ENCODE measurements at places on chromosomes 1 and 21.

- no peak for DNase-seq
These were observed 22.3 kb downstream of the APP start for GRCh38 chr21:26148071-26148839.

DNA sequence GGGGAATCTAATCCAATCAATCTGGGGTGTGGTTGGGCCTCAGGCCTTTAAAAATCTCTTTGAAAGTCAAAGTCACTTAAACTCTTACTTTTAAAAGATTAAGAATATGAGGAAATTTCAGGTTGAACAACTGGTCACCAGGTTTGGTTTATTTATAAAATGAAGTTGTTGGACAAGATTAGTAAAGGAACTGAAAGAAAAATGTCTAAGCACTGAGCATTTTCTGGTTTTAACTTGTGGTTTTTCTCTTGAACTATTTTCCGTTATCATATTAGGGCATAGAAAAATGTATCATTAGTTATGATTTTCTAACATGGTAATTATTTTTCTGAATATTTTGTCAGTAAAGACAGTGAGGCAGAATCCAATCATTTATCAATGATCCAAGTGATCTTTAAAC is 49.6 kb downstream of the RGS2 start:
- DNase-seq: no peak

- peak; percentile 60 for DNase-seq
These were observed 725 bp downstream of the MTFR1L start for GRCh38 chr1:25820247-25821111.

GRCh38 chr1:177786176-177786745 is 183.6 kb downstream of the SEC16B start:
- DNase-seq: no peak

DNA sequence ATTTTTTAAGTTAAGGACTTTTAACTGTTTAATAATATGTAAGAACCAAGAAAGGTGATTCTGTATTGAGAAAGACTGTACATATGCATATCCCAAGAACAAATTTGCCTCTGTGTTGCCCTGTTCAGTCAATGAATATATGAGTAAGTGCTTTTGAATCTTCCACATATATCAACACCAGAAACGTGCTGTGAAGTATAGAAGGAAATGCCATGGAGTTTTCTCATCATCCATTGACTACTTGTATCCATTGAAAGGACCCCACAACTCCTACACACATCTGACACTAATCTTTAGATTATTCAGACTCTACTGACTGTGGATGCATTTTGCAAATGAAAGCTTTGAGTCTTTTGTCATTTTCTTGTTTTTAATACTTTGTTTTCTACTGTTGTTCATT is 366.9 kb downstream of the S1PR1 start:
- DNase-seq: no peak

- DNase-seq: no peak
These were observed 46.3 kb downstream of the IER5 start for GRCh38 chr1:181134543-181135436.

GRCh38 chr1:33826711-33827110 is 37.2 kb upstream of the HMGB4 start:
- no peak for DNase-seq

- no peak for DNase-seq
These were observed at the start of gene C8B for GRCh38 chr1:56965916-56966697. Gene C8B (minus strand): TSS chr1:56966015. CDS start chr1:56965948, 67 bp downstream.

DNA sequence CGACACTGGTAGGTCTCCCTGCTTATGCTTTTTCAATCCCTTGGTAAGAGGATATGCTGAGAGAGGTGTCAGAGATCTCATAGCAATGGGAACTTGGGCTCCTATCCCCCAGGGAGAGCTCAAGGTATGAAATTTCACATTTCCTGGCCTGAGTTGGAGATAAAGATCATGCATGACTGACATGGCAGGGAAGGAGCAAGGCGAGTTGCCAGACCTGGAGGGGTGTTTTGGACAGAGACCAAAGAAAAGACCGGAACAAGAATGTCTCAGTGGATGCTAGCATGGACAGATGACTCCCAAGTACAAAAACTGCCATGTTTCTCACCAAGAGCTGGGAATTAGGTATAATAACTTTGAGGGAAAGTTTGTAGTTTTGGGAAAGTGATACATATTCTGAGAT is 334.1 kb upstream of the B3GALT2 start:
- DNase-seq: no peak

DNA sequence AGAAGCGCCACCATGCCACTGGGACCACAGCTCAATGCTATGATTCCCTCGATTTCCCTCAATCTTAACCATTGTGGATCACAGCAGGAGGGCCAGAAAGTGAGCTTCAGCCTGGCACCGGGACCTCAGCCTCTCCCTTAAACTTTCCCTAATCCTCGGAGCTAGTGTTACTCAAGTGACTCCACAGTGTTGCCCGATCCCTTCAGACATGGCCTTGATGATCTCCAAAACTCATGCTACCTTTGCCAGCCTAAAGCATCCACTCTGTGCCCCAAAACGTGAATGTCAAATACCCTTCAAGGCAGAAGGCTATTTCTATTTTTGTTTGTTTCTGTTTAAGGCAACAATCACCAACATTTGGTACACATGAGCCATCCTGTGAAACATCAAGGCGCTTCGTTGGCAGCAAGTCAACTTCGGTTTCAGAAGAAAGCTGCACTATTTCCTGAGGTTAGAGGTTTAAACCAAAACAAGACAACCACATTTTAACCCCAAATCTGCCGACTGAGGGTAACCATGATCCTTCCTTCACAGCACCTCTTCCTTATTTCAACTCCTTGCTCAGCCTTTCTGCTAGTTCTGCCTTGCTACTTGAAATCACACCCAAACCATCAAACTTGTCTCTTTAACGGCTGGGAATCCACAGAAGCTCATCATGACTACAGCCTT is 94.4 kb upstream of the KRTAP19-8 start:
- peak; percentile 44 for DNase-seq

DNA sequence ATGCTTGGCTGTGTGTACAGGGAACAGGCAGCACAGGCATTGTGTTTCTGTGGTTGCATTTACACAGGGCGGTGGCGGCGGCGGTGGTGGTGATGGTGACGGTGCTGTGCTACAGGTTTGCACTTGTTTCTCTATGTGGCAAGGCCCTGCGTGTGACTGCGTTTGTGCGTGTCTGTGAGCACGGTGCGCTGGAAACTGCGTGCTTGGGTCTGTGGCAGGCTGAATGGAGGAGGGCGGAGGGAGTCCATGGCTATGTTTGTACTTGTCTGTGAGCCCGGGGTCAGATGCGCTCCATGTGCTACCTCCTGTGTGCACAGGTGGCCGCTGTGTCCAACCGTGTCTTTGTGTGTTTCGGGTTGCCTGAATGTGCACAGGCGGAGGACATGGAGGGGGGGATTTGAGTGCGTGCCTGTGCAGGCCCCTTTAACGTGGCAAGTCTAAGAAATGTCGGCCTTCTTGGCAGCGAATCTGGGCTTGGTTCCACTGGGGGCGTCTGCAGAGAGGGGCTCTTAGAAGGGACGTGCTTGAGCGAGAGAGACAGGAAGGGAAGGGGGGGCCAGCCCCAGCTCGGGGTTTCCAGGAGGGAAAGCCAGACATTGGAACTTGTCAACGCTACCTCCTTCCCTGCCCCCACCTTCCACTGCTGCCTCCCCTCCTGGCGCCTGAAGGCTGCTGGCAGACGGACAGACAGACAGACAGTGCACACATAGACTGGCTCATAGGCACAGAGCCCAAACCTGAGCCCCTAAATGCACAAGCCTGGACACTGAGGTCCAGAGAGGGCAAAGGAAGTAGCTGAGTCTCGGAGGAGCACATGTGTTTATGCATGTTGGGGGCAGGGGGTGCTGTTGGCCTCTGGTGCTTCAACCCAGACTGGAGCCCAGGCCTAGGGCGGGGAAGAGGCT is 32.7 kb upstream of the WASF2 start:
- no peak for DNase-seq

GRCh38 chr1:19361611-19362147 is 49.6 kb downstream of the SLC66A1 start:
- no peak for DNase-seq

GRCh38 chr1:162946701-162947100 is 85.7 kb upstream of the CCDC190 start:
- DNase-seq: no peak

DNA sequence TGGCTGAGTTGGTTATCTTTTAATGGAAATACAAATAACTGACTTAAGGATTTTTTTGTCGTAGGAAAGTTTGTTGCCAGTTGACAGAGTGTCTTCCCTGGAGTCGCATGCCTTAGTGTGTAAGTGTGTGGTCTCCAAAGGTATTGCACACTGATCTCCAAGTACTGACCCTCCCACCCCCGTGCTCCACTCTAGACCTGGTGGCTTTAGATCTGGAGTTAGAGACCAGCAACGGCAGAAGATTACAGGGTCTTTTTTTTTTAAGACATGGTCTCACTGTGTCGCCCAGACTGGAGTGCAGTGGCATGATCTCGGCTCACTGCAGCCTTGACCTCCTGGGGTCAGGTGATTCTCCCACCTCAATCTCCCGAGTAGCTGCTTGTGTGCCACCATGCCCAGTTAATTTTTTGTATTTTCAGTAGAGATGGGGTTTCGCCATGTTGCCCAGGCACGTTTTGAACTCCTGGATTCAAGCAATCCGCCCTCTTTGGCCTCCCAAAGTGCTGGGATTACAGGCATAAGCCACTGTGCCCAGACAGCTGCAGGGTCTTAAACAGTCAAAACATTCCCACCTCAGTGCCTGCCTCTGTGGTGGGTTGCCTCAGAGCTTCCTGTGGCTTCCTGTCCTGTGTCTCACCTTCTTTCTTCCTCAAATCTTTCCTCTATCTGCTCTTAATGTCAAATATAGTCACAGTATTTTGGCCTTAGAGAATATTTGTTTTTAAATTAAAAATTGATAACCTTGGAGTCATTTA is 6.9 kb downstream of the TRAPPC10 start:
- no peak for DNase-seq

DNA sequence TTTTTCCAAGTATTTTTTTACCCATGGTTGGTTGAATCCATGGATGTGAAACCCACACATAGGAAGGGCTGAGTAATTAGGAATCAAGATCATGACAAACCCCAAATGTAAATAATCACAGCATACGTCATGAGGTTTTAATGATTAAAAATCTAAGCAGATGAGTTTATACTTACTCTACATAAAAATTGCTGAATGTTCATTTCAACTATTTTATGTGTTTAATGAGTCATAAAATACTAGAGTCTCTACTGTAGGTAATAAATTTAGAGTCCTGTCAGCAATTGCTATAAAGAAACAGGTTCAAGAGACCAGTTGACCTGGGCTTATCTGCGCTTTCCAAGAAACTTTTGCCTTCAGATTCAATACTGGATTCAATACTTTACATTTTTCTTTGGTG is 18.2 kb downstream of the CTH start:
- no peak for DNase-seq

DNA sequence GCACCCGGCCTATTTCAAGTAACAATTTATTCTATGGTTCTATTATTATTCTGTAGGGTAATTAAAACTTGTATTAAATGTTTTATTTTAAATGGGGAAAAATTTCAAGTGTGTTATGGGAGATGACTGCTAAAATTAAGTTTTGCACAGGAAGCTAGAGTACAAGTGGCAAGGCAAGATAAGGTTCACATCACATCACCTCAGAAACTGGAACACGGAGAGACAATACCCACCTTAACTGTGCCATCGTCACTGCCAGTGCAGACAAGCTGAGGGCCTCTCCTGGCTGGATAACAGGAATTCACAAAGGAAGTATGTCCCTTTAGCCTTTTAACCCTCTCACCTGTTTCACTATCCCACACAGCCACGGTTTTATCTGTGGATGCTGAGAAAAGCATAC is 7.6 kb downstream of the SNRNP40 start:
- no peak for DNase-seq

DNA sequence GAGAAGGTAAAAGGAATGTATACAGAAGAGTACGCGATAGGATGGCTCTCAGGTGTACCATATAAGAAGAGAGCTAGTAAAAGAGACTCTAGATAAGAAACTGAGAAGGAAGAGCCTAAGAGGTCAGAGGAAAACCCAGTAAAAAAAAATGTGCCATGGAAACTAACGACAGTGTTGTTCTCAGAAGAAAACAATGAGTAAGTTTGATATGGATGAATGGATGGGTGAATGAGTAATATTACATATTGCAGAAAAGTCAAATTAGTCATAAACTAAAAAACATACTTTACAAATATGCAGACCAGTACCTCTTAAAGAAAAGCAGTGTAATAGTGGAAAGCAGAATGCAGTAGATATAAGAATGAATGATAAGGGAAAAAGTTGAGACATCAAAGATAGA is 316.2 kb downstream of the HMCN1 start:
- DNase-seq: no peak

DNA sequence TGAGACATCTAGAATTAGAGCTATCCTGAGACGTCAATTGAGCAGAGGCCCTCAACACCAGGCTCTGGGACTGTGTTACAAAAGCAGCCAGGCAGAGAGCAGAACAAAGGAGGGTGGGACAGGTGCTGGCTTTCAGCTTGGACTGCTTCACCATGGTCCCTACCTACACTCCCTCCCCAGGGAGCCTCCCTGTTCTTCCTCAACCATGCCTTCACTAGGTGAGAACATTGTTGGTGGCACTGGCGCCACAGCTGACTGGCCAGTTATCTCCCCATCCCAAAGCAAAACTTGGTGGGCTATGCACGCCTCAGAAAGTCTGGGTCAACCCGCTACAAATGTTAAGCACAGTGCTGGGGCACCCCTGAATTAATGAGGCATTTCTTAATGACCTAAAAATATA is 87.8 kb downstream of the NMNAT2 start:
- no peak for DNase-seq

DNA sequence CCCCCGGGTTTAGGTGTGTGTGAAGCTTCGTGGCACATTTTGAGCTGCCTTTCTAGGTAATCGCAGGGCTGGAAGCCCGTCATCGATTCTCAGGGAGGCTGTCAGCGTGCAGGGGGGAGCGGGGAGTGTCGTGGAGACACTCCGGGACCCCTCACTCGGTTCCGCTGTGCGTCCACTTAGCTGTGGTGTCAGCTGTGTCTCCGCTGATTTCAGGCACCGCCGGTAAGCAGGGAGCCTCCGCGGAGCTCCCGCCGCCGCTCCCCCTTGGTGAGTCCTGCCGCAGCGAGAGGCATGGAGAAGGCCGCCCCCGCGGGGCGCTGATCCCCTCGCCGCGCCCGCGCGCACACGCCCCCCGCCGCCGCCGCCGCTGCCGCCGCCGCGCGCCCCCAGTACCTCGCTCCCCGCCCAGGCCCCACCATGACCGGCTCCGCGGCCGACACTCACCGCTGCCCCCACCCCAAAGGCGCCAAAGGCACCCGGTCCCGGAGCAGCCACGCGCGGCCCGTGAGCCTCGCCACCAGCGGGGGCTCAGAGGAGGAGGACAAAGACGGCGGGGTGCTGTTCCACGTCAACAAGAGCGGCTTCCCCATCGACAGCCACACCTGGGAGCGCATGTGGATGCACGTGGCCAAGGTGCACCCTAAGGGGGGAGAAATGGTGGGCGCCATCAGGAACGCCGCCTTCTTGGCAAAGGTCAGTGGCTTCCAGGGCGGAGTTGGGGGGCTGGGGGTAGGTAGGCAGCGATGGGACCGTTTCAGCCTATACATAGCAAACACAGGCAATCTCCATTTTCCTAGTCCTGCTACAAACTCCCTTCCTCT is 995 bp downstream of the VASH2 start:
- no peak for DNase-seq

DNA sequence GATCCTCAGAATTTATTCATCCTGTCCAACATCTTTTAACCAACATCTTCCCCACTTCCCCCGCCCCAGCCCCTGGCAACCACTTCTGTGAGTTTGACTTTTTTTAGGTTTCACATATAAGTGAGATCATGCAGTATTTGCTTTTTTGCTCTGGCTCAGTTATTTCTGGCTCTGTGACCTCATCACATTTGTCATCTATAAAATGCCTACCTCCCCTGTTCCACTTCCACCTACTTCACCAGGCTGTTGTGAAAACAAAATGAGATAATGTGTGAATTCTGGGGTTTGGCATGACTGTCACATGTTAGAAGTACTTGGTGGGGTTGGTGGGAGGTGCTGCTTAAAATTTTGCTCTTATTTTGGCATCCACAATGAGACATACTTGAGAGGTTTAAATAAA is 18.4 kb downstream of the HHAT start:
- no peak for DNase-seq
